A549 treated with ZK216348 at 1 μM for 4 hours (cell line): ENCODE measurements at places on chromosomes 7 and 10. TPM values are rescaled to one million over a fixed set of nuclear protein-coding genes. Genes with fewer than 3 reads are reported as not detected.

The ABCB4 gene
- not detected in 5 replicates for total RNA-seq

The C10orf62 gene
- 0.15 TPM in 1 of 5 replicates, not detected in the others for total RNA-seq

The POP7 gene
- total RNA-seq = 57.9 to 103 TPM (median 95.3 TPM) in 5 replicates

The OR2A5 gene
- not detected in 5 replicates for total RNA-seq

The NEBL gene
- total RNA-seq = 3.9 to 8.9 TPM (median 7.8 TPM) in 5 replicates

The SHTN1 gene
- total RNA-seq = 19.4 to 30.8 TPM (median 27.9 TPM) in 5 replicates

The DNAAF5 gene
- total RNA-seq = 33.7 to 51.9 TPM (median 48.3 TPM) in 5 replicates

The FLNC gene
- 2.6 to 7.3 TPM (median 4.4 TPM) in 5 replicates for total RNA-seq

The ZNF503 gene
- 6.1 to 11.9 TPM (median 11.2 TPM) in 5 replicates for total RNA-seq

The LIPK gene
- not detected in 5 replicates for total RNA-seq

The SPDYE2 gene
- not detected in 5 replicates for total RNA-seq

The CDHR1 gene
- 0.06 to 0.14 TPM (median 0.10 TPM) in 4 of 5 replicates, not detected in the other for total RNA-seq

The OR2A7 gene
- total RNA-seq = not detected in 5 replicates

The VSTM4 gene
- total RNA-seq = 0.21 to 0.59 TPM (median 0.39 TPM) in 5 replicates

The NODAL gene
- not detected in 5 replicates for total RNA-seq

The ADCYAP1R1 gene
- total RNA-seq = 0.04 to 0.14 TPM (median 0.04 TPM) in 3 of 5 replicates, not detected in the others

The SLC39A12 gene
- not detected in 5 replicates for total RNA-seq

The IL2RA gene
- not detected in 5 replicates for total RNA-seq

The FAM180A gene
- not detected in 5 replicates for total RNA-seq

The DDC gene
- total RNA-seq = 0.67 to 1.4 TPM (median 1.2 TPM) in 5 replicates

The RNF32 gene
- total RNA-seq = 1.1 to 3.1 TPM (median 1.6 TPM) in 5 replicates

The MYL10 gene
- not detected in 5 replicates for total RNA-seq

The ITIH5 gene
- total RNA-seq = 0.08 to 0.24 TPM (median 0.11 TPM) in 4 of 5 replicates, not detected in the other
